Vagina (tissue), 2 donors: ENCODE measurements at places on chromosomes 7 and 10. TPM values are rescaled to one million over a fixed set of nuclear protein-coding genes. Genes with fewer than 3 reads are reported as not detected.

DNA sequence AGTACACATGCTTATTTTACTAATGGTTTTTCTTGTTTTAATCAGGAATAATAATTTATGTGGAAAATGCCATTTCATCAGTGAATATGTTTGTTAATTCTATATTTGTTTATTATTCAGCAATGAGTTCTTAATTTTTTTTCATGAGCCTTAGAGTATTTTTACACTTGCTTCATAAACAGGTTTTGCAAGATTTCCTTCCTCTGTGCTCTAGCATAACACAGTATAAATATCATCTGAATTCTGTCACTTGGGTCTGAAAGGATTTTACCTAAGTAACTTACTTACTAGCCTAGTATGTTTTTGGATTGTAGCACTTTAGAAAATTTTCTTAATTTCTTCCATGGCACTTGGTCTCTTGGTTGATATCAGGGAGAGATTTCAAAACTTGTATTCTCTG lies 45.8 kb downstream of the GLCCI1 start:
- no peaks in the 10 kb centered on the region for H3K36me3 ChIP-seq
- no peak overlapping the region for H3K4me3 ChIP-seq
- no peaks in the 10 kb centered on the region for H3K4me1 ChIP-seq
- no peaks in the 10 kb centered on the region for H3K27me3 ChIP-seq
- H3K27ac ChIP-seq, result no peak overlapping the region
- no peak for DNase-seq

DNA sequence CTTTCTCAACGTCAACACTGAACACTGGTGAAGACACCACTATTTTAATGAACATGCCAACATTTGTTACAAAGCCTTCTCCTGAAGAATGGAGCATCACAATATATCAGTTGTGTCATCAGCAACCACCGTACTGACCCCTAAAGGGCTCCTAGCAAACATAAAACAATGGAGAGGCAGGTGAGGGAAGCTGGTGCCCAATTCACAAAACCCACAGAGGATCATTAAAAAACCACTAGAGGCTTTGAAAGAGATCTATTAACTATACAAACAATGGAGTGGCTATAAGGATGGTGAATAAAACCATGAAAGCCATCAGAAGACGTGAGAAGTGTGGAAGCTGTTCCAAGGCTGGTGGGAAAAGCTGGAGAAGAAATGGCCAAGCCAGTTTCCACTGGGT lies 150.8 kb downstream of the FAM107B start:
- H3K27ac ChIP-seq, result no peak overlapping the region
- DNase-seq, result no peak
- H3K4me3 ChIP-seq, result no peak overlapping the region
- H3K36me3 ChIP-seq, result no peaks in the 10 kb centered on the region
- H3K4me1 ChIP-seq, result peaks cover 19% of the 10 kb centered on the region

DNA sequence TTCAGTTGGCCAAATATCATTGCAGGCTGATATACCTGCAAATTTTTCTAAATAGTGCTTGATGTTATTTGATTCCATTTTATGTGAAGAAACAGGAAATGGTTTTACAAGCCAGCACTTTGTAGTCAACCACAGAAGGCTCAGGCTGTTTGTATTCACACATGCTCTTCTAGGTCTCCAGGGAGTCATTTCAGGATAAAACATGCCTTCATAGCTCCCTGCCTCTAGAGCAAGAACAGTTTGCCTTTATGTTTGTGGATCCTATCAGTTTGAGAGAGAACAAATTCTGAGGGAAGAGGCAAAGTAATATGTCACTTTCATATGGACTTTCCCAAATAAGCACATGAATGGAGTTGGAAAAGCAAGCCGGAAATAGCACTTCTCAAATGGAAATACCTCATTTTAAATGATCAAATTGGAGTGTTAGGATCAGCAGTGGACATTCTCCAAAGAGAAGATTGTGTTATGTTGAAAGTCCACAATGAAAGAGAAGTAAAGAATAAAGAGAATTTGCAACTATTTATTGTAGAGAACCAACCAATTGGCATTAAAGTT lies 277.6 kb downstream of the KCND2 start:
- no peak overlapping the region for H3K27ac ChIP-seq
- no peaks in the 10 kb centered on the region for H3K27me3 ChIP-seq
- no peak overlapping the region for H3K4me3 ChIP-seq

DNA sequence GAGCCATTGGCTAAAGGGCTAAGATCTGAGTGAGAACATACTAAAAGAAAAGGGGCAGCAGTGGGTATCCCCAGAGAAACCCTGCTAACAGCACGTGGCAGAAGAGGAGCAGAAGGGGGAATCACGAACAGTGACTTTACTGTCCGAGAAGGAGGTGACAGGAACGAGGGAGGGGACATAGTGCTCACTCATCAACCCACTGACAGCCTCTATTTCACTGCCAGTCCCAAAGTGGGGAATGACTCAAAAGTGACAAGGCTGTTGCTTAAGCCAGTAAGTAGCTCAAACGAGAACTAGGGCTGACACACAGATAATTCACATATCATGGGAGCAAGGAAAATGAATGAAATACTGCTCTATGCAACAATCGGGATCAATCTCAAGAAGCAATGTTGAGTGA lies 92.7 kb downstream of the RSU1 start:
- peaks cover 6% of the 10 kb centered on the region for H3K36me3 ChIP-seq
- DNase-seq, result no peak
- no peaks in the 10 kb centered on the region for H3K4me1 ChIP-seq
- H3K27me3 ChIP-seq, result no peaks in the 10 kb centered on the region
- no peak overlapping the region for H3K4me3 ChIP-seq

DNA sequence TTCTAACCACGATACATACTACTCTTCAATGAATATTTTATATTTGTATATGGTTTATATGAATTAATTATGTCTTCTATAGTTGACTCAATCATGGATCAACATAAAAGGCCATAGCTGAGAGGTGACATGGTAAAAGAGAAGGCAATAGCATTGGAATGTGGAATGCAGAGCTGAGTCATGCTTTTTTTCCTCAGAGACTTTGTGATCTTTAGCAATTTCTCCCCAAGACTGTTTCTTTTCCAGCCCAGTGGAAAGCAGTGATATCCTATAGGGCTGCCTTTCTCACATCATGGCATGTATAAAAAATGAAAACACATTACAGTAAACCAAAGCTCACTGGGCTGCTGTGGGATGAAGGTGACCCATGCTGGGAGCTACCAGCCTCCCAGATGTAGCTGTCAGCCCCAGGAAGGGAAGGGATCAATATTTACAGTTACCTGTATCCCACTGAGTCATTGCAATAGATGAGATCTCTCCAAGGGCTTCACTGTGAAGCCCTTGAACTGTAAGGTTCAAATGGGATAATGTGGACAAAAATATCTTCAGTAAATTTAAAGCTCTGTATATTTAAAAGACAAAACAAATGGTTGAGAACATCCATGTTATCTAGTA lies 30.2 kb downstream of the SLC39A12 start:
- no peaks in the 10 kb centered on the region for H3K36me3 ChIP-seq
- no peaks in the 10 kb centered on the region for H3K4me1 ChIP-seq
- no peaks in the 10 kb centered on the region for H3K27me3 ChIP-seq
- H3K4me3 ChIP-seq, result no peak overlapping the region
- no peak for DNase-seq

DNA sequence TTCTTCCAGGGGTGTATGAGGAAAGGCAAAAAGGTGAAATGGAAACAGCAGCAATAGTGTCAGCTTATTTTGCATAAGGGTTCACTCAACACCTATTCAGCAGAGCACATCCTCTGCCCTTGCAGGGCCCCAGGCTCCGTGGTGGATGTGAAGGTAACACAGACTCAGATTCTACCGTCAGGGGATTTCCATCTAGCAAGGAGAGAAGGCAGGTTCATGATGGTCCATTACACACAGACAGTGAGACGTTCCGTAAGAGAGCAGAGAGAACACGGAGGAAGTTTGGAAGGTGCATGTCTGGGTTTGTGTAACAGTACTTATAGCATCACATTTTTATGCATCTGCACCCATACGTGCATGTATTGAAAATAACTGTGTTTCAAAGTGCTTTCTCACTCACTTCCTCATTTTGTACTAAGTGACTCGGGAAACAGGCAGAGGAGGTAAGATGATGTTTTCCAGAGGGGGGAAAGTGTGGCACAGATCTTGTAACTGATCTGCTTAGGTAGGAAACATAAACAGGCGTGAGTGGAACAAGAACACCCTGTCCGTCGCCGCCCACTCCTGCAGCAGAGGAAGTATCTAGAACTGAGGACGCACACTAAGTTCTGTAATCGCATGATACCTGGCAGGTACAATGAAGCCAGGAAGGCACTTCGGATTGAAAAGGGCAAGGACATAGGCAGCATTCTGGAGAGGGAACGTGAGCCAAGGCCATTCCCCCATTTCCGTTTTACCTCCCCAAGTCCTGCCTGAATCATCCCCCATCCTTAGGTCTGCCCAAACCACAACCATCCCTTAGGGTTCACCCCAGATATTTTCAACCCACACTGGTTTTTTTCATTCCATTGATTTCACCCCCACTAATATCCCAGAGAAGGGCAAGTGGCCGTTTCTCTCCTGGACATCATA lies 1.0 kb upstream of the ENO4 start:
- no peak for DNase-seq
- H3K36me3 ChIP-seq, result no peaks in the 10 kb centered on the region
- H3K4me1 ChIP-seq, result peaks cover 10% of the 10 kb centered on the region
- no peak overlapping the region for H3K27ac ChIP-seq
- H3K4me3 ChIP-seq, result peak overlapping the region; percentile 53

DNA sequence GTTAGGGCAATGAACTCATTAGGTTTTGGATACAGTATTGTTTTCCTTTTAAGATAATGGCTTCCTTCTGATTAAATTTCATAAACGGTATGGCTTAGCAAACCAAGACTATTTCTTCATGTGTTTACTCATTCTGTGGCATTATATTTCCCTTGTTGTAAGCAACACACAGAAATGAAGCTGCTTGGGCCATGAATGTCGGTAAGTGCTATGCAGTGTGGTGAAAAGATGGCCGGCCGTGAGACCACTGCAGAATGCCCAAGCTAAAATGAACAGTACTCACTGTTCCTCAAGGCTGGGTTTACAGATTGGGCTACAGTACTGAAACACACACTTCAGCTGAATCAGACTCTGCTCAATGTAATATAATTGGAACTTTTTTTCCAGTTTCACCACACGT lies 8.1 kb downstream of the APBB1IP start:
- no peak overlapping the region for H3K27ac ChIP-seq
- no peaks in the 10 kb centered on the region for H3K36me3 ChIP-seq
- no peak overlapping the region for H3K4me3 ChIP-seq
- DNase-seq, result peak; percentile 16
- H3K27me3 ChIP-seq, result no peaks in the 10 kb centered on the region

GRCh38 chr7:108452707-108453106 lies 3.5 kb downstream of the NRCAM start:
- H3K27ac ChIP-seq, result no peak overlapping the region
- no peak overlapping the region for H3K4me3 ChIP-seq
- no peak for DNase-seq
- H3K4me1 ChIP-seq, result peaks cover 18% of the 10 kb centered on the region
- no peaks in the 10 kb centered on the region for H3K36me3 ChIP-seq
- no peaks in the 10 kb centered on the region for H3K27me3 ChIP-seq

GRCh38 chr7:888081-889024 lies 12.0 kb downstream of the GET4 start:
- no peak overlapping the region for H3K4me3 ChIP-seq
- H3K4me1 ChIP-seq, result peaks cover 27% of the 10 kb centered on the region

DNA sequence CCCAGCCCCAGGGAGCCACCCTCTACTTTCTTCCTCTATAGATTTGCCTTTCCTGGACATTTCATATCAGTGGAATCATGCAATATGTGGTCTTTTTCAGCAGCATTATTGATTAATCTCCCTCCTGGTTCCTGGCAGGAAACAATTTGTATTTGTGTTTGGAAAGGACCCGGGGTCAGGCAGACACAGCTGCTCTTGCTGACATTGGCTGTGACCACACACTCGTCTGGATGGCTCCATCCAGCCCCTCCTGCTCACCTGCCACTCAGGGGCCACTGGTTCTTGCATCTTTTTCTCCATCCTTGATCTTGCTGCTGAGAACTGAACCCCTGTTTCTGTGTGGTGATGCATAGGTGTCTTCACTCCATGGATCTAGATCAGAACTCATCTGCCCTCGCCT lies 176.6 kb upstream of the MKI67 start:
- H3K4me3 ChIP-seq, result no peak overlapping the region
- no peak for DNase-seq
- H3K4me1 ChIP-seq, result no peaks in the 10 kb centered on the region
- H3K36me3 ChIP-seq, result no peaks in the 10 kb centered on the region
- no peaks in the 10 kb centered on the region for H3K27me3 ChIP-seq

DNA sequence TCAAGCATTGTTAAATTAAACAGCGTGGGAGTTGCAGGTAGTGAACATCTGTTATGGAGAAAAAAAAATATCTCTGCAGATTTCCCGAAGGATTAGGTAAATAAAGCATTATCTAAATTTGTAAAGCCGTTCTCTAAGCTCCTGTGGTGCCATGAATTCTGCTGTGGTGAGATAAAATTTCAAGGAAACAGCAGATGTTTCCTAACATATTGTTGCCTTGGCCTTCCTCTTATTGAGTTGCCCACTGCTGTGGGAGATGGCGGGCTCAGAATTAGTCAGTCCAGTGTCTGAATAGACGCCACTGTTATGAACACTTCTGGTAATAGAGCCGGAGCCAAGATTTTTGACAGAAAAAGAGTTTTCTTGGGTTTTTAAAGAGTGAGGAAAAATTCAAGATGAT lies 82.6 kb upstream of the ELMO1 start:
- DNase-seq, result no peak
- H3K27ac ChIP-seq, result no peak overlapping the region
- peaks cover 5% of the 10 kb centered on the region for H3K4me1 ChIP-seq
- H3K27me3 ChIP-seq, result no peaks in the 10 kb centered on the region

- H3K36me3 ChIP-seq, result no peaks in the 10 kb centered on the region
- H3K27me3 ChIP-seq, result no peaks in the 10 kb centered on the region
- DNase-seq, result no peak
- no peak overlapping the region for H3K27ac ChIP-seq
- no peak overlapping the region for H3K4me3 ChIP-seq
- no peaks in the 10 kb centered on the region for H3K4me1 ChIP-seq
These were observed 350.2 kb downstream of the GATA3 start for GRCh38 chr10:8404721-8405120.

DNA sequence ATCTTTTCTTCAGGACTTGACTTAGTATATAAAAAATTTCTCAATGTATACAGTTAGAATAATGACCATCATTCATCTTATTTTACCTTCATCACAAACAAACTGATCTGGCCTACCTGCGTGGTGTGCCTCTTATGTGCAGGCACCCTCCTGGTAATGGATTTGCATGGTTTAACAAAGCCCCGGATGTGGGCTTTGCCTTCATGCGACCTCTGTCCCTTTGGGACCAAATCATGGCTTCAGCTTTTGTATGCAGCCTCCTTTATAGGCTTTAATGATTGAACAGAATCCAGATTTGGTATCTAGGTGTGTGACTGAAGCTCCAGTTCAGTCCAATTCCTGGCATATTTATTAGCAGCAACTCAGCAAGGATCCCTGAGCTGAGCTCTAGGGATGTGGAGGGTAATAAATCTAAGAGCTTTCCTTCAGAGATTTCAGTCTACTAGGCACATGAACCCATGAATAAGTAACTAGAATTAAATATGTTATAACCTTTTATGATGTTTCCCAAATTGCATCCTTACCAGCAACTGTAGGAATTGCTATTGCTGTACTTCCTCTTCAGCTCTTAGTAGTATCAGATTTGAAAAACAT lies 256.9 kb downstream of the ABCA13 start:
- no peaks in the 10 kb centered on the region for H3K4me1 ChIP-seq
- H3K4me3 ChIP-seq, result no peak overlapping the region
- H3K36me3 ChIP-seq, result no peaks in the 10 kb centered on the region

The CFTR gene
- total RNA-seq, result not detected

The GARIN1A gene
- total RNA-seq, result 1.5 TPM

The PWWP2B gene
- 14.7 TPM for total RNA-seq

The SPDYE2B gene
- not detected for total RNA-seq

The VGF gene
- 1.2 TPM for total RNA-seq

The MPLKIP gene
- total RNA-seq, result 32.4 TPM

The CPEB3 gene
- 8.8 TPM for total RNA-seq

The RARRES2 gene
- total RNA-seq, result 305 TPM

The PDSS1 gene
- 18.4 TPM for total RNA-seq
